ENCODE measurements at places on chromosomes 3 and 15. TPM values are rescaled to one million over a fixed set of nuclear protein-coding genes. Genes with fewer than 3 reads are reported as not detected.

GRCh38 chr3:197350446-197350845 lies 52.0 kb upstream of the DLG1 start:
- DNase-seq = no peak

DNA sequence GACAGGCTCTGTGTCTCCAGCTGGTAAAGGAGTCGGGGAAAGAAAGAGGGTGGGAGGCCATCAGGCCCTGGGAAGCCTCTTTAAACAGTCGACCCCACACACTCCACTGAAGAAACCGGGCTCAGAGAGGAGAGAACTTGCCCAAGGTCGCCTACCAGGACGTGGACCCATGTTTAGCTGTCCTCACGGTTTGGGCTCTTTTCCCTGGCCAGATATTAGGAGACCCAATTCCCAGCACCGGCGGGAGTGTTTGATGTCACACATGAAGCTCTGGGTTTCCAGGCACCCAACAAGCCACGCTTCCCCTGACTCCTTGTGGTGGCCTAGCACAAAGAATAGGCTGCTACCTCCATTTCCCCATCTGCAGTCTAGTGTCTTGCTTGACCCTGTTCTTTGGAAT lies 52.2 kb upstream of the GRIP2 start:
- no peak for DNase-seq

GRCh38 chr3:107927361-107928083 lies 163.3 kb downstream of the CD47 start:
- no peak for DNase-seq

GRCh38 chr15:74314795-74315438 lies 52.5 kb downstream of the CYP11A1 start:
- DNase-seq = no peak

- no peak for DNase-seq
Measured at GRCh38 chr15:88648357-88649214, 9.8 kb downstream of the ISG20 start.

DNA sequence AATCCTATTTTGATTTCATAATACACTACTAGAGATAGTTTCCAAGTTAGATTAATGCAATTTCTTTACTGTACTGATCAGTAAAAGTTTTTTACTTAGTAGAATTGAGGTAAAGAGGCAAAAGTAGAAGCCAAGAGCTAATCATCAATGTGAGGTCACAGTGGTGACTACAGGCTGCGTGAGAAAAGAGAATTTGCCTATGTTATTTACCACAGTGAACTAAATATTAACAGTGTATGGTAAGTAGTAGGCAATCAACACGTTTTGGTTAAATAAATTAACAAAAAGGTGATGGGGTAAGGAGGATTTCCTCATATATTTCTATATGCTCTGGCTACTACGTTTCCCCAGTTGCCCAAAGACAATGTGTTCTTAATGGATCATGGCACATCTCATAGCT lies 202.2 kb upstream of the CMC1 start:
- DNase-seq = no peak

DNA sequence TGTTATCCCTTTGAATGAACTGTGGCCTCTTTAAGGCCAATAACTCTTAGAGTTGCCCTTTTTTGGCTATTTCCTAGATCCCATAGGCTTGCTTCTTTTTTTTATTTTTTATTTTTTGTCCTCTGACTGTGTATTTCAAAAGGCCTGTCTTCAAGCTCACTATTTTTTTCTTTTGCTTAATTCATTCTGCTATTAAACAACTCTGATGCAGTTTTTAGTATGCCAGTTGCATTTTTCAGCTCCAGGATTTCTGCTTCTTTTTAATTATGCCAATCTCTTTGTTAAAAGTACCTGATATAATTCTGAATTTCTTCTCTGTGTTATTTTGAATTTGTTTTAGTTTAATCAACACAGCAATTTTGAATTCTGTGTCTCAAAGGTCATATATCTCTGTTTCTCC lies 912.1 kb downstream of the PLOD2 start:
- no peak for DNase-seq

DNA sequence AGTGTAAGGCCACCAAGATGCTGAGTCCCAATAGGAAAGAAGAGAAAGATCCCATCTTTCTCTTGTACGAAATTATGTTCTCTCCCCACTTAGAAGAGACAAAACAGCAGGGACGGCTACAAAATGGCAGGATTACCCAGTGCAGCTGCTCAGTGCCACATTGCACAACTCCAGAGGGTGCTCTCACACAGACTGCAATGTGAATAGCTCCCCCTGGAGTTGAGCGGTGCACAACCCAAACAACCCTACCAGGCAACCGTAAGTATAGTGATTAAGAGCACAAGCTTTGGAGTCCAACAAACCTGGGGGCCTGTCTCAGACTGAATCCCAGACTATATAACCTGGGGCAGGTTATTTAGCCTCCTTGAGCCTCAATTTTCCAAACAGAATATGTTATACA lies 3.1 kb upstream of the BHLHE40 start:
- no peak for DNase-seq

DNA sequence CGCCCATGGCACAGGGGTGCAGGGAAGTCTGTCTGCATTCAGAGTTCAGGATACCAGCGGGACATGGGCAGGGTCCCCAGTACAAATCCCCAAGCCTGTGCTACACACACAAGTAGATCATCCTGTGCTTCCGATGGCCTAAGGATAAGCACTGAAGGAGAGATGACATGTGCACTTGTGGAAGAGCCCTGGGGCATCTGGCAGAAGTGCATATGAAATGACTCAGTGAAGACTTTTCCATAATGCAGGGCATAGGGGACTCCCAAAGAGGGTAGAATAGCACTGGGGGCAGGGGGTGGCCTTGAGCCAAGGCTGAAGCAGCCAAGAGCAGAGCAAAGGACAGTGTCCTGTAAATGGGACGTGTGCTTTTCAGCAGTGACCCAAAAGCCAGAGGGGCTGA lies 22.9 kb downstream of the ADAMTS17 start:
- DNase-seq = no peak

- DNase-seq = no peak
Measured at GRCh38 chr3:148882288-148882687, 17.2 kb downstream of the CPA3 start.

GRCh38 chr3:12895391-12896062 lies 54.2 kb upstream of the RPL32 start:
- DNase-seq = no peak

DNA sequence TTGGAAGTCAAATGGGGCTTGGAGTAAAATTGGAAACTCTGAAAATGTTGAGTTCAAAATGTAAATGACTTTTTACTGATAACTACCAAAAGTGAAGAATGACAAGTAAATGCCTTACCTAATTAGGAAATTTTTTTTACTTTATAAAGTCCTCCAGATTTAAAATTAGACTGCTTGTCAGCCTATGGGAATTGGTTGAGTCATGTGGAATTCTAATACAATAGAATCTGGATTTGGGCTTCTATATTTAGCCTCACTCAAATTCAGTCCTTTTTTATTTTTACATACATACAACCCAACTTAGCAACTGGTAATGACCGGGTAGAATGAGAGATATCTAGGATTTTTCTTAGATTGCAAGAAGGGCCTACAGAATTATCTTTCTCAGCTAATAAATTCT lies 158.9 kb upstream of the CADPS start:
- no peak for DNase-seq

DNA sequence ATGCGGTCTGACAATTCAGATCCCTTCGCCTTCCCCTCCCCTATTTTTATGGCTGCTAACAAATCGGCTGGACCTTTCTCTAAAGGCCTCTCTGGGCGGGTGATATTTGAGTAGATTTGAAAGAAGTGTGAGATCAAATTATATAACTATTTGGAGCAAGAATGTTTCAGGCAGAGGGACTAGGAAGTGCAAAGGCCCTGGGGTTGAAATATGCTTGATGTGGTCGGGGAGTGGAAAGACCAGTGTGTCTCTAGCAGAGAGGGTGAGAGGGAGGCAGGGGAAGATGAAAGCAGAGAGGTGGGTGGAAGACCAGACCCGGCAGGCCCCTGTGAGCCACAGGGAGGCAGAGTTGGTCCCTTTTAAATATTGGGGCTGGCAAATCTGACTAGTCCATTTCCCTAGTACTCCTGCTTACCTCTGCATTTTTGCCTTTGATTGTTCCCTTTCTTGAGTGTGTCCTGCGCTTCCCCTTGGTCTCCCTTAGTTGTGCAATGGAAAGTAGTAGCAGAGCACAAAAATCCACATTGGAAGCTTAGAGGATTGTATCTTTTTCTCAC lies 32.3 kb downstream of the SLCO3A1 start:
- DNase-seq = no peak

- peak; percentile 13 for DNase-seq
Measured at GRCh38 chr3:53804697-53805462, 41.3 kb downstream of the CHDH start.

GRCh38 chr3:99921377-99921695 lies 103.7 kb downstream of the CMSS1 start:
- DNase-seq = no peak

DNA sequence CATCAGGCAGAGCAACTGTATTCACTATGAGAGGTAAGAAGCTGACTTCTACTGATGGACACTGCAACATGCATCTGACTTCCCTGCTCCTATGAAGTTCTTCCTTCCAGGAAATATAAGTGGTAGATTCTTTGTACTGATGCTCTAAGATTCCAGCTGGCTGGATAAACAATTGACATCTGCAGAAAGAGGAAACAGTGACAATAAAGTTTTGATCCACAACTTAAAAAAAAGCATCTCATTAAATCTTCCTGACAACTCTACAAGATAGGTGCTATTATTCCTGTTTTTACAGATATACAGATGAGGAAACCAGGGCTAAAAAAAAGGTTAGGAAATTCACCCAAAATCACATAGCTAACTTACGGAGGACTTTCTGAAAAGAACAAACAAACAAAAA lies 142.8 kb downstream of the VPS13C start:
- no peak for DNase-seq

GRCh38 chr3:124299831-124300230 lies 307.9 kb upstream of the ROPN1 start:
- no peak for DNase-seq

DNA sequence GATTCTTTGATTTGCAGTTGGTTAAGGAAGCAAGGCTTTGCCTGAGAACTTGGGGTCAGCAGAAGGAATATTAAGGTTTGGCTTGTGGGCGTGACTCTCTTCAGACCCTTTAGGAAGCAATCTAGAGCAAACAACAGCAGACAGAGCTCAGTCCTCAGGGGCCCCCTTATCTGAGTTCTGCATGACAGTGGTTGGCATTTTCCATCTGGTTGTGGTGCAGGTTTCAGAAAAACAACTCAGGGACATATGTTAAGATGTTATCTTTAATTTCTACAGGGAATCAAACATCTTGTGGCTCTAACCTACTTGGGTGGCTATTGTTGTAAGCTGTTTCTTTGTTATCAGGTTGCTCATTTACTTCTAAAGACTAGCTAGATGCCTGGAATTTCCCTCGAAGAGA lies 141.4 kb downstream of the VPS8 start:
- no peak for DNase-seq

GRCh38 chr15:66294157-66294931 lies 976 bp downstream of the DIS3L start:
- peak; percentile 15 for DNase-seq

DNA sequence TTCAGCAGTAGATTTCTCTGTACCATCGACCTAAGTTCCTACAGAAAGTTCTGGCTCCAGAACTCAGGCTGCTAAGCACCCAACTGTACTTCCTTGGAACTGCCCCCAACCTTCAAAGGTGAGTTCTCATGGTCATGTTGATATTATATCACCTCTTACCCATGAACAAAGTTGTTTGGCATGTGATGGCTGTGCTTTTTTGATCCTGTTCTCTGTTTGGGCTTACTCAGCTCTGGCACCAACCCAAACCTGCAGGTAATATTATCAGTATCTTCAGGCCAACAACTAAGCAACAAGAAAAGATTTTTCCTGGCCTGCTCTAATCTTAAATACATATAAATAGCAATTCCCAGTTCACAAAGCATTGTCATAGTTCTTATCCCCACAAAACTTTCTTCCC lies 318.7 kb upstream of the LMCD1 start:
- no peak for DNase-seq

- no peak for DNase-seq
Measured at GRCh38 chr3:197846491-197846890, 55.4 kb downstream of the LRCH3 start.

DNA sequence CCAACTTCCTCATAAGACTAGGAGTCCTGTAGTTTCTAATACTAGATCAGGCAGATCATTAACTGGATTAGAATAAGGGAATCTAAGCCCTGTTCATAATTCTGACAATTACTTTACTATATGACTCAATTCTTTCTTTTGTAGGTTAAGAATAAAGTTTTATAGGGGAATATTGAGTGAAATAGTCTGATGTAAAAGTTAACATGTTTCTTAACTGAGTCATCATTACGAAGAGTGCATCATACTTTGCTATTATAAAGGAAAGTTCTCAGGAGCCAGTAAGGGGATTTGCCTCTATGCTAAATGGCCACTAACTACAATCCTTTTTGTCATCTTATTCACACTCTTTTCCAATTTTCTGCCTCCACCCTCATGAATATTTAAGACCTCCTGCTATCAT lies 63.1 kb downstream of the POLQ start:
- DNase-seq = peak; percentile 47

DNA sequence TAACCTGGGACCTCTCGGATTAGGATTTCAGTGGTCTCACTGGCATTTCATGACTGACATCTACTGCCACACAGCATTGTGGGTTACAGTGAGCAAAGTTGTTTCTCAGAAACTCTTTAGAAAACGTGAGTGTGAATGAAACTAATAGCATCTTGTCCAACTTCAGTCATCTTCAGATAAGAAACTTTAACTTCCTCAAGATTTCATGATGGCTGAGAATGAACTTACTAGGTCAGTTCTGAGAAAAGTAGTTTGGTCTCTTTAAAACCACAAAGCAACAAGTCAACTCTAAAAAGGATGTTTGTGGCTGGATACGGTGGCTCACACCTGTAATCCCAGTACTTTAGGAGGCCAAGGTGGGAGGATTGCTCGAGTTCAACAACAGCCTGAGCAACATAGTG lies 14.2 kb upstream of the HOMER2 start:
- DNase-seq = no peak

The SH2D7 gene
- total RNA-seq = not detected

The UBE2Q2 gene
- total RNA-seq = 39.2 TPM

The CAPN3 gene
- total RNA-seq = 0.31 TPM

The DUOXA2 gene
- total RNA-seq = not detected

The ZNF106 gene
- 64.3 TPM for total RNA-seq

The GALNT15 gene
- total RNA-seq = 0.10 TPM

The CCDC54 gene
- not detected for total RNA-seq

The RASGRP1 gene
- total RNA-seq = 0.51 TPM

Data from Panc1 (cell line).